ENCODE measurements at places on chromosomes 3 and 15.
A peak's percentile ranks its signal among the peaks of the same experiment; 100 is the strongest.

DNA sequence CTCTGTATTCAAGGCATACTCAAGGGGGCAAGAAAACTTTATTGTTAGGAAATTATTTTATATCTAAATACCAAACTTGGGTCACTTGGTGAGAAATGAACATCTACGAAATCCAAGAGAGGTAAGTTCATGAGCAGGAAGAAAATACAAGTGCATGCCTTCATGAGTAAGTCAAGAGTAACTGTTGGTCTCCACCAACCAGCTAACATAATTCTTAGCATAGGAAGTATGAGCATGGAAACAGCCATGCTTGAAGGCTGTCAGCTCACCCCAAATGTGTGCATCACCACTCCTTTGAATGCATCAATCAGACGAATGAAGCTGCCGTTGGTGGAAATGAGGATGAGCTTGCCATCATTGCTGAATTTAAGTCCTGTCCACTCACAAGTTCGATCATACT is 13.9 kb downstream of the PPM1M start:
- DNase-seq = no peak

DNA sequence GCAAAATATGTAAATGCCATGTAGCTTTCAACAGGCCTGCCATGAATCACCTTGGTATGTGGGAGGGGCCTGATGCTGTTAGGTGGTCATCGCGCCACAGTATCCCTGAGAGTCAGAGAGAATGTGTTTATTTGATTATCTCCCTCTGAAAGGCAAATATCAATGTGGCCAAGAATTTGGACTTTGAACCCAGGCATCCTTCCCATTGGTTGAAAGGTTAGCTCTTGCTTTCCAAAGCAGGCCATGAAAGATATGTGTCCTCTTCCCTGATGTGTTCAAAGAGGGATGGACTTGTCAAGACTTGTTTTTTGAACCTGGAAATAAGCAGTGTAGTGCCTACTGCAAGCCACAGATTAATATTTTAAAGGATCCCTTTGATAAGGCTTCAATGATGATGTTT is 36.7 kb downstream of the SRP14 start:
- no peak for DNase-seq

DNA sequence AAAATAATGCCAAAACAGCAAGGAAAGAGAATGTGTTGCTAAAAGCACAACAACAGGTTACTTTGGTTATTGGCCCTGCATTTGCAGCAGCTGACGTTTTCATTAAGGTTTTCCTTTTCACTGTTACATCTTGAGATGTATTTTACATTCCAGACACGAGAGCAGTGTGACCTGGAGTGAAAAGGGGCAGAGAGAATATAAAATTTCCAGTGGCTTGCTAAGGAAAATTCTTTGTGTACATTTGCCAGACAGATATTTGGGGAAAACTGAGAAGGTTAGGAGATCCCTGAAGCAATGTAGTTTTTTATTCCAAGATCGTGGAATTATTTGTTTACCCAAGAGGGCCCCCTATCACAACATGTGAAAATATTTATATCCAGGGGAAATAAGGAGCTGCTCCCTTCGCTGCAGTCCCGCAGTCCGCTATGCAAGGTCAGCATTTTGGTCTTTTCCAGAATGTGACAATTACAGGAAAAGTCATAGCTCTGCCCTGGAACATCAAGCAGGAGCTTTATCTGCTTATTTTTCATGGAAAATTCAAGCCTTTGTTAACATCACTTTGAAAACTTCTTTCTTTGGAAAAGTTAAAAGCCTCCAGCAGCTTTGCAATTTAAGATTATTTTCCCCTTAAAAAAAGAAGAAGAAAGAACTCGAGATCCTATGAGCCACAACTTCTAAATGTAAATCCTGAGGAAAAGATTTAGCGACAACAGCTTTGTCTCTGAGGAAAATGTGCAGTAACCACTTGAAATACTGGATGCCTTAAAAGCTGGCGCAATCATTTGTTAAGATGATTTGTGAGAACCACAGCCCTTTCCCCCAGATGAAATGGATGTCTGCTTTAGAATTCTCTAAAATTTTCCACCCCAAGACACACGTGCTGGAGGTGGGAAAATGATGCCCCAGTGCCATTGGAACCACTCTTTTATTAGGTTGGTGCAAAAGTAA is 256.4 kb upstream of the TPM1 start:
- DNase-seq = no peak

- DNase-seq = no peak
Observed at GRCh38 chr3:150975086-150975991, 2.8 kb upstream of the CLRN1 start.

DNA sequence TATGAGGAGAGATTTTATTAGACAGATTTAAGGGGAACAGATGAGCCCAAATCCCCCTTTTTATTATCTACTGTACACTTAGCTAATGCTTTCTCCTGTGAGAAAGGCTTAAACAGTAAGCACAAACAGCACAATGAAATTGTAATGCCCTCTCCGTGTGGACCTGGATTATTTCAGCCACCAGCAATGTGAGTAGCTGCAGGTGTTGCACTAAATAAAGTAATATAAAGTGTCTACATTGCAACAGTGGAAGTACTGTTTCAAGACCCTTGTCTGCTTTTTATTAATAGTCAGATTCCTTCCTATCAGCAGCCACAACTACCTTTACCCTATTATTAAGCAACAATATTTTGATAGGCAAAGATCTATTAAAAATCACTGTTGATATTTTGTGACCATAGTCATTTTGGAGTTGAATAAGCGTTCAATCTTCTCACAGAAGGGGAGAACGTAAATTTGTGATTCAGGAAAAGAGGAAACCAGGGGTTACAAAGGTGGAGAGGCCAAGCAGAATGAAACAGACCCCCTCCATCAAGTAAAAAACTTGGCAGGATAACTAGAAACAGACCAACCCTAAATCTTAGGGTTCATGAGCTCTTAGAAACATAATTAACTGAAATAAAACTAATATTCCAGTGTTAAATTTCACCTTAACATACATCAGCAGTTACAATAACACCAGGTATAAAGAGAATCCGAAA is 422.6 kb downstream of the MECOM start:
- DNase-seq = no peak

DNA sequence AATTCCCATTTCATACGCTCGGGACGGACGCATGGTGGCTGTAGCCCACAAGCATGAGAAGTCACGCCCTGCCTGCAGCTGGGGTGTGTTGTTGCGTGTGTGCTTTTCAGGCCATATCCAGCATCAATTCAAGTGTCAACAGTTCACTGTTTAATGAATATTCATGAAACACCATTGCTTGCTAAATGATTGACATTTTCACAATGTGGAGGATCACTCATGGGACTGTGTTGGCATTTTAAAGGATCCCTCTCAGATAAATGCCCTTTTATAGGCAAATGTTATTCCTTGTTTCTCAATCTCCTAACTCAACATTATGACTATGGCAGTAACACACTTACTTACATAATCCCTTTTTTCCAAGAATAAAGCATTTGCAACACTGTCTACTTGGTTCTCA is 511.3 kb downstream of the GABRG3 start:
- DNase-seq = no peak

GRCh38 chr15:71344316-71344715 is 229.0 kb downstream of the THSD4 start:
- DNase-seq = no peak

GRCh38 chr15:80643431-80643951 is 51.6 kb upstream of the ABHD17C start:
- no peak for DNase-seq

DNA sequence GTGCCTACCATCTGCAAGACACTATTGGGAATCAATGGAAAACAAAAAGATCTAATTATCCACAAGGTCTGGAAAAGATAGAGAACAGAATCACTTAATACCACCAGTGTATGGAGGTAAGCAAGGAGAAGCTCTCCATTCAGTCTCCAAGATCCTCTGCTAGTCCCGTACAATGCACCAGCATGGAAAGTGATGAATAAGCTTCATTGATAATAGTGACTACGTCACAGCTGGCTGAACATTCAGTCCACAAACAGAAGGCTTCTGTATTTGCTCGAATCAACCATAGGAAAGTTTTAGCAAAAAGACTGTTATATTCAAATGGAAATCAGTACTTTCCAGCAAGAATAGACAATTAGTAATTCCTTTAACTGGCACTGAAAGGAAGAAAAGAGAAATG is 42.9 kb downstream of the IGSF11 start:
- peak; percentile 55 for DNase-seq

GRCh38 chr3:168828536-168828935 is 732.8 kb upstream of the GOLIM4 start:
- no peak for DNase-seq

- no peak for DNase-seq
Observed at GRCh38 chr3:125098611-125099291, 43.0 kb upstream of the HEG1 start.

DNA sequence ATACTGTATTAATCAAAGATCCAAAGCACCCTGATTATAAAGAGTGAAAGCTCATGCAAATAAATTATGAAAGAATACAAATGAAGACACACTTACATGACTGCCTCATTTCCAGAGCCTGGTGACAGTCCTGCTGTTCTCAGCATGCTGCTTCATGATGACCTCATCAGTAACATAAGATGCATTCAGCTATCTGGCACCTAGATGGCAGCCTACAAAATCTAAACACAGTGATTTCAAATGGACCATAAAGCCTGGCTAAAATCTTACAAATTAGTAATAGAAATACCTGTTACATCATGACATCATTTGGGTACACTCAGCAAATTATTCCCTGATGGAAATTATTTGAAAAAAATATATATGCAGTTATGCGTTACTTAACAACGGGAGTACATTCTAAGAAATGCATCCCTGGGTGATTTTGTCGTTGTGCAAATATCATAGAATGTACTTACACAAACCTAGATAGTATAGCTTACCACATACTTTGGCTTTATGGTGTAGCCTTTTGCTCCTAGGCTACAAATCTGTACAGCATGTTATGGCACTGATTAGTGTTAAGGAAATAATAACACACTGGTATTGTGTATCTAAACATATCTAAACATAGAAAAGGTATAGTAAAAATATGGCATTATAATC is 207.2 kb downstream of the EPHA3 start:
- no peak for DNase-seq

- DNase-seq = no peak
Observed at GRCh38 chr3:98945666-98946065, 44.2 kb upstream of the DCBLD2 start.

DNA sequence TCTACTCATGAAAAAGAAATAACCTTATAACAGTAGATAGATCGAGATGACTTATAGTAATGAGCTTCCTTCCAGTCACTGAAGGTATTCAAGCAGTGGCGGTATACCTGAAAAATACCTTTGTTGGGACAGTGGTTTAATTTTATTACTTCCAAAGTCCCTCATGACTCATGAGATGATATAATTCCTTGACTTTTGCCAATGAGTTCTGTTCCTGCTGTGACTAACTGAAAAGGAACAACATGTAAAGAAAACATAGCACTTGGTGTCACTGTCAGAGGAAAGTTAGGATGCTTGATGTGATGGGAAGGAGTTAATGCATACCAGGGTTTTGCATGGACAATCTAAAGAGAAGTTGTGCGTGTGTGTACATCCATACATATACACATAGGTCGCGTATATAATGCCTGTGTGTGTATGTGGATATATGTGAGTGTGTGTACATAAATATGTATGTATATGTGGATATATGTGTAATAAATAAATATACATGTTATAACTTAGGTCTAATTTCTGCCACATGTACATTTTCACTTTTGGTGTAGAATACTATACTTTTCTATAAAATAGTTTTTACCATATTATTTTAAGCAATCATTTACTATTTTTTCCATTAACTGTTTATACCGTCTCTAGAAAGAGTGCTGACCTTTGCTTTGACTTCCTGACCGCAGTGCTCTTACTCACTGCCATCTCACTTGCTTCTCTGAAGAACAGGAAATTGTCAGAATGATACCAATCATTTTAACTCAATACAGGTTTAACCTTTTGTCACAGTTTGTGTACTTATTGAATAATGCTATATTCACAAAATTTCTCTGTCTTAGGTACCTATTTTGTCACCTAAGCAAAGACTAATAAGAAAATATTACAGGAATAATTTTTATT is 12.6 kb upstream of the PAK2 start:
- DNase-seq = no peak

DNA sequence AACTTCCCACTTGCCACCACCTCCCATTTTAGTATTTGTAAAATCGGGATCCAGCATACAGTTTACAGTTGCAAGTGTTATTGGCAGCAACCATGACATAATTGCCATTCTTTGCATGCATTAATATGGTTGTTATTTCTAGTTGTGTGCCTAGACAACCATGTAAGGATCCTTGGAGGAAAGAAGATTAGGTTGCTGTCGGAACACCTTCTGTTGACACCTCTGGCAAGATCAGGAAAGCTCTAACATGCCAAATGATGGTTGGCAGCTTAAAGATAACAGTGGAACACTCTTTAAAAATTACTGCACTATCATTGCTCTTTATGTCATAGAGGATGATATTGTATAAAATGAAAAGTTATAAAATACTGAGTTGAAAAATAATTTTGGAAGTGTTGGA is 313.5 kb upstream of the RARB start:
- DNase-seq = no peak

- no peak for DNase-seq
Observed at GRCh38 chr3:1513662-1514061, 420.8 kb downstream of the CNTN6 start.

GRCh38 chr15:43094416-43095030 is 11.3 kb downstream of the UBR1 start:
- no peak for DNase-seq

DNA sequence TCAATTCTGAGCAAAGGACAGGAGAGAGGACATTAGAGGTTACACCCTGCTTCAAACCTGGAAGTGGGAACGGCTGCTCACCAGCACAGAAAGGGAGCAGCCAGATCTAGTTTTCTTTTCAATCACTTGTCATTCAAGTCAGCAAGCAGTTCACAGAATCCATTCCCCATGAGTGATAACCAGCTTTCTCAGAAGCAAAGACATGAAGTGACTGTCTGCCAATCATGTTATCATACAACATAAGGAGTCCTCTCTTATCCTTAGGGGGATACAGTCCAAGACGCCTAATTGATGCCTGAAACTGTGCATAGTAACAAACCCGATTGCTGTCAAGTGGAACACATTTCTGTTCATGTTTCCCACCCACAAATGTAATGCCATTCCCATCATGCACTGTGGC is 54.7 kb downstream of the FAM98B start:
- DNase-seq = no peak

- no peak for DNase-seq
Observed at GRCh38 chr3:28669870-28670269, 321.2 kb upstream of the AZI2 start.

- DNase-seq = no peak
Observed at GRCh38 chr3:8200996-8201395, 300.6 kb upstream of the LMCD1 start.

DNA sequence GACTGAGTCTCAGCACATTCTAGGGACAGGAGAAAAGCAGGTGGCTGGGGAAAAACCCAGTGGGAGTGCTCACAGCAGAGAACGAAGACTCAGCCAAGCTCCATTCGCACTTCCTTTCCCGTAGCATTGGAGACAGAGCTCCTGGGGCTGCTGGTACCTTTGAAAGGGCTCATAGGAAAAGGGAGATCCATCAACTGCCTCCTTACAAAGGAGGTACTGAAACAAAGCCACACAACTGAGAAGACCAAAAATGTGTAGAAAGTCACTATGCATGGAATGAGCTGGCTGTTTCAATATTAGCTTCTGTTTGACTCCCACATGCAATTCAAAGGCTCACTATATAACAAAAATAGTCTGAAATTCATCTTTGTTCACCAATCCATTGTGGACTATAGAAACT is 16.9 kb downstream of the STIMATE start:
- no peak for DNase-seq
